RCC 7860 (cell line): ENCODE measurements at places on chromosomes 2 and 18.

DNA sequence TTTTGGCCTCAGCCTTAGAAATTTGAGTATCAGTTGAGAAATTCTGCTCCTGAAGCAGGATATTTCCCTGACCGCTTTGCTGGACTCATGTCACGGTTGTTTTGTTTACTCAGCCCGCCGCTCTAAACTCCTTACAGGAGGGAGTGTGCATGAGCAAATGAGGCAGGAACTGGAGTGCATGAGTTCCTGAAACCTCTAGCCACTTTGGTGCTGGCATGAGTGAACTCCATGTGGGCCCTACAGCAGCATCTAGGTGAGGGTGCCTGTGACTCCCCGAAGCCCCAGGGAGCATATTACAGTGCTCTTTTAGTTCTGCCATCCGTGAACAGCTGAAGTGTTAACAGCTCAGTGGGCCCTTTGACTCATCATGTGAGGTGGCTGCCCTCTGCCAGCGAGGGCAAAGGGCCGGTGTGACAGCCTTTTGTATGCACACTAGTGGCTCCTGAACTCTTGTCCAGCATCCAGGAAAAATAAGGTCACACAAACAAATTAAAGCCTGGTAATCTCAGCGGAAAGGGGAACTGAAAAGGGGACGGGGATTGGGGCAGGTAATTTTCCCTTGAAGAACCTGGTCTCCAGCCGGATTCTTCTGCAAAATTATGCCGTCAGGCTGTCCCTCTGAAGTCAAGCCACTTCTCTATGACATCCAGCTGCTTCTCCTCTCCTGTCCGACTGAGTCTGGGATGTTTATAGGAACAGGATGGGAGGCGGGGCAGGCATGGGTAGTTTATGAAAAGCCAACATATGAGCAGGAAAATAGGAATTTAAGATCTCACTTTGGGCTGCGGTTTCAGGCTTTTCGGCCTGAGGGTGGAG is 1668.7 kb downstream of the SUCLG1 start:
- peak; percentile 88 for DNase-seq

DNA sequence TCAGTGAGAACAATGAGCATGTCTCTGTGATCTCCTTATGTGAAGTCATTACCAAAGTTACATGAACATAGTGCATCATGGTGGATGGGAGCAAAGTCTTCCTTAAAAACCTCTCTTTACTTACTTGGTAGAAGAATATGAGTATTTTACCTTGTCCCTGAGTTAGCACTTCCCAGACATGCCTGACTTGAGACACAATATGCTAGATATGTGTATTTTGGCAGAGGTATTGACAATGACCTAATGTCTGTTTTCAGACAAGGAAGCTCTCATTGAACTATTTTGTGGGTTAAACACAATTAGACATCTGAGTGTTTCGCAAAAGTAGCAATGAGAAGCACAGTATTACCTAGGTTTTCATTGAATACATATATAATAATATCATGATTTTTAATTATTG is 99.1 kb upstream of the MC4R start:
- no peak for DNase-seq

DNA sequence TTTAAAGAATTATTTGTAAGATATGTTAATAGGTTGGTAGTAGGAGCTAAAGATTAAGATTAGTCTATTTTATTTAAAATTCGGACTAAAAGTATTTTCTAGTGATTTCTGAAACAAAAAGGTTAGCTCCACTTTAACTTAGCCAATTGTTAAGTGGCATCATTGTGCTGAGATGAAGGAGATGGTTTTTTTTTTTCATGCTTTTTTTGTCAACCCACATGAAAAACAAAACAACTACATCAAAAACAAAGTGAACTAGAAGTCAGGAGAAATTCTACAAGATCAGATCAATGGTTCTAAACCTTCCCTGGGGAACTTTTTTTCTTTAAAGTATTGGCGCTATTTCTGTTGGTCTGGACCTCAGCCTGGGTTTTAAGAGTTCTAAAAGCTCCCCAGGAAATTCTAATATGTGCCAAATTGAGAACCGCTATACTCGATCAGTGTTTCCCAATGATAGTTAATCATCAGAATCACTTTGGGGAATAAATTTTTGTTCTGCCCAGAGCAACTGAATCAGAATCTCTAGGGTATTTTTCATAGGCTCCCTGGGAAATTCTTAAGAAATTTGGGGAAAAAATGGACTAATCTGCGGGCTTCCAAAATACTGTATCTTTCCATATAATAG is 2.3 kb downstream of the ZC3H6 start:
- no peak for DNase-seq

DNA sequence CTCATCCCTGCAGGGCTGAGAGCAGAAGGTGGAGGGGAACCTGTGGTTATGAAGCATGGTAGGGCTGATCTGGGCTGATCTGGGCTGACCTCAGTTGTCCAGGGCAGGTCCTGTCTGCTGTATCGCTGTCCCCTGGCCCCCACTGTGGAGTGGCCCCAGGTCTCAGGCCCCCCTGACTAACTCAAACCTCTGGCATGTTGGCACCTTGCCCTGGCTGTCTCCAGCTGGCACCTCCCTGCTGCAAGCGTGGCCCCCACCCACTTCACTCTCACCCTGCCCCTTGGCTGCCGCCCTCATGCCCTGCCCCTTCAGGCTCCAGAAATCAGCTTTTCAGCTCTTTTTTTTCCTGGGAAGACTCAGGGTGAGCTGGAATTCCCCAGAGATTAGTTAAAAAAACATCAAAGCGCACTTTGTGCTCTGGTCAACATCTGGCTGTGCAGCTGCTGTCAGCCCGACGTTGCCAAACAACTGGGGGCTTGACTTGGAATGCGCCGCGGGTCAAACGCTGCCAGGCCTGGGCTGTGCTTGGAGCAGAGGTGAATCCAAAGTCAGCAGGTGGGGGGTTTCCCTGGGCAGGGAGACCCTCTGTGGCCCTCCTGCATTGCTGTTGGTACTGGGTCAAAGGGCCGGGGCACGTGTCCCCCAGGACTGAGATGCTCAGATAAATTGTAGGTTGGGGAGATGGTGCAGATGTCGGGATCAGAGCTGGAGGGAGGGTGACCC is 173.8 kb upstream of the HDAC4 start:
- no peak for DNase-seq

- DNase-seq, result no peak
Observed at GRCh38 chr2:80715433-80715832, 410.9 kb upstream of the LRRTM1 start.

GRCh38 chr18:68713796-68714195 is 1.1 kb downstream of the TMX3 start:
- no peak for DNase-seq

- DNase-seq, result no peak
Observed at GRCh38 chr2:188235364-188235763, 56.3 kb upstream of the GULP1 start.

GRCh38 chr2:215498431-215498830 is 62.6 kb upstream of the FN1 start:
- DNase-seq, result no peak

DNA sequence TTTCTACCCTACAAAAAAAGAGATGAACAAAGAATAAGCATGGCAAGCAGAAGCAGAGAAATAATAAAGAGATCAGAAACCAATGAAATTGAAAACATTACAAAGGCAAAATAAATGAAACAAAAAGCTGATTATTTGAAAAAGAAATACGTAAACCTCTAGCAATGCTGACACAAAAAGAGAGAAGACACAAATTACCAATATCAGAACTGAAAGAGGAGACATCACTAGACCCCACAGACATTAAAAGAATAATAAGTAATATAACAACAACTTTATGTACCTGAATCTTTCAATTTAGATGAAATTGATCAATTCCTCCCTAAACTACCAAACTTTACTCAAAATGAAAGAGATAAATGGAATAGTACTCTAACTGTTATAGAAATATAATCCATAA is 75.9 kb downstream of the TMEM163 start:
- DNase-seq, result no peak

DNA sequence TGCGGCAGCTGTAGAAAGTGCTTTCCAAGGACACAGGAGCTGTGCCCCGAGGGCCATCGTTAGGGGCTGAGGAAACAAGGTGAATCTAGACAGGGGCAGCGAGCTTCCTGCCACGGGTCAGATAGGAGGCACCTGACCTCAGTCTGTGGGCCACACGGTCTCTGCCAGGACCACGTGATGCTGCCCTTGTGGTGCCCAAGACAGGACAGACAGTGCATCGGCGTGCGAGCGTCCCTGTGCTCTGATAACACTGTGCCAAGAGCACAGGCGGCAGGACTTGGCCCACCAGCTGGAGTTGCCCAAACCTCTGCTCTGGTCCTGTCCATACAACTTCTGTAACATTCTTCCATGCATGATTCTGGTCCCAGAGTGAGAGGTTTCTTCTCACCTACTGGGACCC is 225.4 kb downstream of the TWIST2 start:
- no peak for DNase-seq

DNA sequence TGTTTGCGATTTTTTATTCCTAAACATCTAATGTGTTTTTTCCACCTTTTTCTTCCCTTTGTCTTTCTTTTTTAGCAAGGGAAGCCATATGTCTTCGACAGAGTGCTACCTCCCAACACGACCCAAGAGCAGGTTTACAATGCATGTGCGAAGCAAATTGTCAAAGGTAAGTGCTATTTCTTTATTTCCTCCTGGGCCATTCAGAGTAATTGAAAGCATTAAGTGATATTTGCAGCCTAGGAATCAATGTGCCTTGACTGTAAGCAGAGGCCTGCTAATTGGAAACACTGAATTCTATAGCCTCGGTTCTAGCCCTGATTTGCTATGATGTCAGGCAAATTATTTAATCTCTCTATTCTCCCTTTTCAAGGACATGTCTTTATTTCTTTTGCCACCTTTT is 47.0 kb downstream of the KIF5C start:
- DNase-seq, result no peak

DNA sequence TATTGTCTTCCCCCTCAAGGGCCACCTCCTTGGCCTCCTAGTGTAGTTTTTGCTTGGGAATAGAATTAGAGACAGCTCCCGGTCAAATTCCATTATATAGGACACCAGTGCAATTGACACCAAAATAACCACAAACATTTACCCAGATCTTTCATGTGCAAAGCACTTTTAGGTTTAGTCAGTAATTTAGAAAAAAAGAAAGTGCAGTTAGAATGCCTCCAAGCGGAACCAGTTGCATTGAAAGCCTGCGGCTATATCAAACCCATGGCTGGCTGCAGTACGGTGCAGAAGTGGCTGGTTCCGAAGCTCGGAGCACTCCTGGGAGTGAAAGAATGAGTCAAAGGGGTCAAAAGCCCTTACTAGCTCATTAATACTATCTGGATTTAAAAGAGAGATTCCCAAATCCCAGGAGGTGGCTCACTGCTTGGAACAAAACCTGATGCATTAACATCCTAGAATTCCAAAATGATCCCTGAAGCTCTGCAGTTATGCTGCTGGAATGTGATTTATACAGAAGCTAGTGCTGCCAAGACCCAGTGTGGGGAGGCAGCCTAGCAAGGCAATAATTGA is 432.2 kb upstream of the KLHL29 start:
- DNase-seq, result no peak

- DNase-seq, result no peak
Observed at GRCh38 chr2:54997826-54998225, 52.4 kb downstream of the RTN4 start.

GRCh38 chr18:63832470-63832869 is 55.0 kb upstream of the SERPINB2 start:
- peak; percentile 6 for DNase-seq

- peak; percentile 90 for DNase-seq
Observed at GRCh38 chr2:34105006-34105767, 506.1 kb upstream of the FAM98A start.

DNA sequence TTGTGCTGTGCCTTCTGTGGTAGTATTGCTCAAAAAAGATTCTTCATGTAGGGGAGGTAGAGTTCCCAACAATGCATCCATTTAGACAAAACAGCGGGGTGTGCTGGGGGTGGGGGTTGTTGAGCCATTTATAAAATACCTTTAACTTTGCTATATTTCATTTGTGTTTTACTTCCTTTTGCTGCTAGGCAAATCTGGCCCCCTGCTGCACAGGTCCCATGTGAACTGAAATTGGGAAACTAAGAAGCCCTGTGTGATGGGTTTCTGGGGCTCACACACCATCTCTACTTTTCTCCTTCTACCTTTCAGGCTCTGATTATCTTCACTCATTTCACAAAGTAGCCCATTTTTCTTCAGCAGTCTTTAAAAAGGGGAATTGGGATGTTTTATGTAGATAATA is 52.7 kb upstream of the ITGA4 start:
- no peak for DNase-seq

GRCh38 chr18:28961669-28962228 is 784.8 kb upstream of the CDH2 start:
- peak; percentile 15 for DNase-seq

GRCh38 chr2:6031200-6031867 is 339.1 kb downstream of the SOX11 start:
- DNase-seq, result no peak

GRCh38 chr2:64289251-64289650 is 145.0 kb upstream of the PELI1 start:
- no peak for DNase-seq

DNA sequence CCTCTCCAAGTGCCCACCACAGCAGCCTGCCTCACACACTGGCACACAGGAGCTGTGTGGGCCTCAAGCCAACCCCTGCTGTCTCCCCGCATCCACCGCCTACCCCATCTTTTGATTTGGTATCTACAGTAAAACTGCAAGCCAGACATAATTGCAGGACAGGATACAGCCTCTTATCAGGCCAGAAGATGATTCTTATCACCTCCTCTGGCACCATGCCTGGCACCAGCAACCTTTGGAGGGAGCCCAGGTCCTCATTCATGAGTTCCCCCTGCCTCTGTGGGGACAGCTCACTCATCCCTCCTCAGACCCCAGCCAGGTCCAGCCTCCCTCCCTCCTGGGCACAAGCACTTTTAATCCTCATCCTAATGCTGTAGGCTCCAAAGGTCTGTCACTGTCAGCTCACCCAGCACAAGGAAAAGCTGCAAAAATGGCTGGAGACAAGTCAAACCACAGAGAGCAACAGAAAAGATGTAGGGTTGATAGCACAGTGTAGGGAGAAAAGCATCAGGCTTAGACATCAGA is 9.7 kb downstream of the RAB11FIP5 start:
- DNase-seq, result no peak

- DNase-seq, result no peak
Observed at GRCh38 chr2:26627350-26628105, 13.6 kb downstream of the CIB4 start.

GRCh38 chr2:37627710-37628109 is 43.7 kb downstream of the CDC42EP3 start:
- DNase-seq, result no peak
